ENCODE measurements at places on chromosomes 3 and 15. TPM values are rescaled to one million over a fixed set of nuclear protein-coding genes. Genes with fewer than 3 reads are reported as not detected.

Gene TEX55
- not detected for polyA plus RNA-seq

Gene GOLGA6L7
- not detected for polyA plus RNA-seq

DNA sequence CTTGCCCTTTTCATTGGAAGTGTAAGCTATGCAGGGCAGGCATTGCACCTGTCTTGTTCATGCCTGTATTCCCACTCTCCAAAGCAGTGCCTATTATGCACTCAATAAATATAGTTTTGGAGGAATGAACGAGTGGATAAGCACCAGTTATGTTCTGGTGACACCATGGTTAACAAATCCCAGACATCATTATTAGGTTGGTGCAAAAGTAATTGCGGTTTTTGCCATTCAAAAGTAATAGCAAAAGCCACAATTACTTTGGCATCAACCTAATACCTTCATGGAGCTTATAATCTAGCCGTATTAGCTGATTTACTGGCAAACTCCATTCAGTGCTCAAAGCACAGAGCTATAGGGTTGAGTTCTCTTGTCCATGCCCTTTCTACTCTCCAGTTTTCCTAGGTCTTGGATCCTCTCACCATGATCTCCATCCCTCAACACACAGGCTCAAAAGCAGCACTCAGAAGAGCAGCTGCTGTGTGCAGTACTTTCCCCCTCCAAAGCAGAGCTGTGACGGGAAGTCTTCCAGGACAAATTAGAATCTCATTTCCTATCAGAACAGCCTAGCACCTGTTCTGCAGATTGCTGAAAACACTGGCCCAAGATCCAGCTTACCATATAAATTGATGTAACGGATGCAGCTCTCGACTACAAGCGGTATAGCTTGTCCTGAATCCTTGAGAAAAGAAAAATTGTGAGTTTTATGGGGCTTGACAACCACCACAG lies 63.2 kb upstream of the RAD18 start:
- no peak for DNase-seq

Gene GJD2
- not detected for polyA plus RNA-seq

- no peak for DNase-seq
Measured at GRCh38 chr3:172953571-172953970, 187.5 kb downstream of the SPATA16 start.

Gene NOX5
- polyA plus RNA-seq = 0.08 TPM

Gene KCNMB2
- polyA plus RNA-seq = 0.24 TPM

DNA sequence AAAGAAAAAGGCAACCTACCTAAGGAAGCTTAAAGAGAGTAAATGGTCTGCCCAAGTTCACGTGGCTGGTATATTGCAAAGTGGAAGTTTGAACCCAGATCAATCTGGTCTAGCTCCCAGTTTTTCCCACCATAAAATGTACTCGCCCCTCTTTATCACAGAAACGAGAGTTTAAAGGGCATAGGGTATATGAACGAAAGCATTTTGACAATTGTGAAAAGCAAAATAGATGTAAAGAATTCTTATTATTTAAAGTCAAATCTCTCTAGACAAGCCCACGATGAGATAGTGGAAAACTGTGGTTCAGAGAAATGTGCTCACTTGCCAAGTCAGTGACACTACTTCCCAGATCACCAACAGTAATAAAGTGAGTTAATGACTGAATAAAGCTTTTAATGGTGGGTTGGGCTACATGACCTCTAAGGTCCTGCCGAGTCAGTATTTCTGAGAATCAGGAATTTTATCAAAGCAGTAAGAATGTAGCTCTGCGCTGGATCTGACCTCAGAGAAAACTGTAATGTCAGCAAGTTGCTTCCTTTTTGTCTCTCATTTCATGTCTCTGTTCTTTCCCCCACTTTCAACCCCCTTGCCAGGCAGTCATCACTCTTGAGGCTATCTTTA lies 23.3 kb upstream of the NEO1 start:
- DNase-seq = no peak

- DNase-seq = no peak
Measured at GRCh38 chr15:78624651-78625590, 4.1 kb upstream of the CHRNA3 start.

- DNase-seq = no peak
Measured at GRCh38 chr3:141655801-141656200, 82.3 kb upstream of the RNF7 start.

Measured in endothelial cell of umbilical vein (primary cell).